ENCODE measurements at places on chromosomes 11 and 22. TPM values are rescaled to one million over a fixed set of nuclear protein-coding genes. Genes with fewer than 3 reads are reported as not detected.

CYTH4 gene
- total RNA-seq, result not detected

GPR83 gene
- total RNA-seq, result not detected

SLC29A2 gene
- total RNA-seq, result not detected

GLYATL1 gene
- total RNA-seq, result 2.0 TPM

SYT12 gene
- under 0.01 TPM for total RNA-seq

UCP3 gene
- not detected for total RNA-seq

CCDC89 gene
- 1.3 TPM for total RNA-seq

F2 gene
- total RNA-seq, result not detected

SLC25A45 gene
- 2.0 TPM for total RNA-seq

CRYAB gene
- total RNA-seq, result 50.5 TPM

KCNA4 gene
- 1.1 TPM for total RNA-seq

KIRREL3 gene
- total RNA-seq, result not detected

FOLR3 gene
- total RNA-seq, result not detected

FZD4 gene
- 23.8 TPM for total RNA-seq

SAA2 gene
- total RNA-seq, result not detected

CTSF gene
- total RNA-seq, result 72.4 TPM

RGL4 gene
- total RNA-seq, result not detected

CARD18 gene
- total RNA-seq, result not detected

SCGB2A2 gene
- total RNA-seq, result not detected

UPB1 gene
- total RNA-seq, result not detected

RASSF10 gene
- not detected for total RNA-seq

ACTN3 gene
- total RNA-seq, result under 0.01 TPM

DBX1 gene
- not detected for total RNA-seq

TBX10 gene
- not detected for total RNA-seq

IL17RA gene
- total RNA-seq, result 13.4 TPM

RASL10A gene
- not detected for total RNA-seq

TECTA gene
- total RNA-seq, result 0.65 TPM

BEST1 gene
- 3.4 TPM for total RNA-seq

C11orf86 gene
- total RNA-seq, result not detected

PI4KA gene
- 28.5 TPM for total RNA-seq

TSGA10IP gene
- not detected for total RNA-seq

CARNS1 gene
- not detected for total RNA-seq

PNPLA3 gene
- 1.5 TPM for total RNA-seq

TIMP3 gene
- total RNA-seq, result 25.8 TPM

C1QTNF5 gene
- total RNA-seq, result 24.2 TPM

DERL3 gene
- total RNA-seq, result under 0.01 TPM

CRACR2B gene
- 0.32 TPM for total RNA-seq

SCT gene
- not detected for total RNA-seq

ZP1 gene
- total RNA-seq, result 0.81 TPM

TRPC6 gene
- total RNA-seq, result 0.36 TPM

RBM7 gene
- 20.4 TPM for total RNA-seq

LMNTD2 gene
- 0.81 TPM for total RNA-seq

NCAM1 gene
- total RNA-seq, result 2.8 TPM

SUSD2 gene
- total RNA-seq, result 25.3 TPM

C11orf97 gene
- not detected for total RNA-seq

SBF1 gene
- 48.1 TPM for total RNA-seq

RAG2 gene
- total RNA-seq, result not detected

SF3B2 gene
- 107 TPM for total RNA-seq

PPP6R3 gene
- total RNA-seq, result 61.2 TPM

EI24 gene
- 96.7 TPM for total RNA-seq

APOBEC3G gene
- total RNA-seq, result 10.7 TPM

PLET1 gene
- not detected for total RNA-seq

TBC1D10A gene
- 15.1 TPM for total RNA-seq

NRGN gene
- total RNA-seq, result 0.36 TPM

NPAS4 gene
- not detected for total RNA-seq

PANX2 gene
- total RNA-seq, result 0.65 TPM
